ENCODE measurements at places on chromosomes 2 and 18. TPM values are rescaled to one million over a fixed set of nuclear protein-coding genes. Genes with fewer than 3 reads are reported as not detected.

The IL36A gene
- total RNA-seq: not detected

The ZSCAN30 gene
- total RNA-seq: 19.7 TPM

The SKOR2 gene
- total RNA-seq: not detected

The APLF gene
- total RNA-seq: 10.0 TPM

The CD226 gene
- total RNA-seq: 1.4 TPM
